Suprapubic skin (tissue), 4 donors: ENCODE measurements at places on chromosomes 3 and 15. TPM values are rescaled to one million over a fixed set of nuclear protein-coding genes. Genes with fewer than 3 reads are reported as not detected.
A peak's percentile ranks its signal among the peaks of the same experiment; 100 is the strongest.

GRCh38 chr15:67892559-67893377 is 52.9 kb upstream of the RNU6-1 start:
- no peak for DNase-seq

GRCh38 chr15:42035435-42035761 is 14.6 kb upstream of the PLA2G4E start:
- DNase-seq: peak; percentile 62

DNA sequence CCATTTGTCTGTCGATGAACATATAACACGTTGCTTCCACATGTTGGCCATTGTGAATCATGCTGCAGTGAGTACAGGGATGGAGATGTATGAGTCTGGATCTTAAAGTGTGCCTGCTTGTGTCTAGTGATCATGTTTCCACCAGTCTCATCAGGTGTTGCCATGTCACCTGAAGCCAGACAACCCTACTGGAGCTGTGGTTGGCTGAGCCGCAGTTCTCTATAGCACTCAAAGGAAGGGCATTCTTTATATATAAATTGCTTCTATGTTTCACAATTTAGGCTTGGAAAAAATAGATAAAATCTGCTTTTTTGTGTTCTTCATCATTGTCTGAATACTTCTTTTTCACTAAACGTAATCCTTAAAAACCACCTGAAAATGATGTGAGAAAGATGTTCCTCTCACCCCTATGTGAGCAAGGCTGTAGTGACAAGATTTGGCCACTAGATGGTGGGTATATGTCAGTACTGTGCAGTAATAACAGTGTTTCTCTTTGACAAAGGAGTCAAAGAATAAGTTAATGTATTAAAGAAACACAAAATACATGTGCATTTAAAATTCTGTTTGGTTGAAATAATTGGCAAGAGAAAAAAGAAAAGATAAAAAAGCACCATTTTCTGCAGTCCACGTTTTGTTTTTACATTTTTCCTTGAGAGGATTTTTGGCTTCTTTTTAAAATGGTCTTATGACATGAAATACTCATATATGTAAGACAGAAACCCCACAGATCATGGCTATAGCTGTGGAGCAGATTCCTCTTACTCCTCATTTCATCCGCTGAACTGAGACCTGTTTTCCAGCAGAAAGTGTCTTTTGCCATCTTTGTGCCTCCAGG is 394.5 kb upstream of the DPPA4 start:
- DNase-seq: no peak

DNA sequence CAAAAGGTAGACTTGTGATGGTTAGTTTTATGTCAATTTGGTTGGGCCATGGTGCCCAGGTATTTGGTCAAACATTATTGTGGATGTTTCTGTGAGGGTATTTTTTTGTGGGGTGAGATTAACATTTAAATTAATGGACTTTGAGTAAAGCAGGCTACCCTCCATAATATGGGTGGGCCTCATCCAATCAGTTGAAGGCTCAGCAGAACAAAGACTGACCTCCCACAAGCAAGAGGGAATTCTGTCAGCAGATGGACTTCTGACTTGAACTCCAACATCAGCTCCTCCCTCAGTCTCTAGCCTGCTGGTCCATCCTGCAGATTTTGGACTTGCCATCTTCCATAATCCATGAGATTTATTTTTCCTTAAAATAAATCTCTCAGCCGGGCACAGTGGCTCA is 55.6 kb upstream of the BNC1 start:
- DNase-seq: no peak

DNA sequence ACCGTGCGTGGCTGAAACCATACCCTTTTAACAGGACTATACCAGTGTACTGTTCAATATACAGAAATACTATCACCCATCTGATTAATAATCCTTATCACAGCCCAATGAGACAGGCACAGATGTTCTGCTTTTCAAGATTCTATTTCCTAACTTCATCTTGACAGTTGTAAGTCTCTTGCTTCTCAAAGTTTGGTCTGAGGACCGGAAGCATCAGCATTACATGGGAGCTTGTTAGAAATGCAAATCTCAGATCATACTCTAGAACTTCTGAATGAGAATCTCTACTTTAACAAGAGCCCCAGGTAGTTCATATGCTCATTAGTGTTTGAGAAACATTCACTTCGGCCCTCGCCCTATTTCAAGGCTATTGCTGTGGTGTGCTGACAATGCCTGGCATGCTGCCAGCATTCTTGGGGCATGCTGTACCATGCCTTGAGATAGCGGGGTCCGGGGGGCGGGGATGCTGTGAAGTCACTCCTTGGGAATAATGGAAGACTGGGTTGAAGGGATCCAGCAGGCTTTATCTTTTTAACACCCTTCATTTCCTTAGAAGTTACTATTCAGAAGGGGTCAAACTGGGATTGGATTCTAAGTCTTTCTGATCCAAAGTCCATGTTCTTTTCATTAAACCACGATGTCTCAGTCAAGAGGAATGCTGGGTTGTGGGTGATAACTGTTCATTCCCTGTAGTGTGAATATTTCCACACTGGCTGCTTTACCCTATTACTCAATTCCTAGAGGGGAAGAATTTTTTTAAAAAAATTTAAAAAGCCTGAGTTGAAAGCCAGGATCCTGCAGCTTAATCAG is 194.7 kb downstream of the LPP start:
- DNase-seq: peak; percentile 75

DNA sequence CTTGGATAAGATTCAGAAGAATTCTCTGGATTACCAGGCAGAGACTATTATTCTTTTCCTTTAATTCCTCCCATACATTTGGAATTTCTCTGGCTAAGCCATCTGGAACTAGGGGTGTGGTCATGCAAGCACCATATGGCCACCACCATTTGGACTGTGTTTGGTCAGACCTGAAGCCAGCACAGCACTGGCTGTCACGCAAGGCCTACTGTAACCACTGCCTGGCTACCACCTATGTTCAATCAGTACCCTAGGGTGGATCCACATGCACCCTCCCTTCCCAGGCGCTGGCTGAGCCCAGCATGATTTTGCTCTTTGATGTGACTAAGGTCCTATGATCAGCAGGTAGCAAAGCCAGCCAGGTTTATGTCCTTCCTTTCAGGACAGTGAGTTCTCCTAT is 287.8 kb upstream of the GOLIM4 start:
- no peak for DNase-seq

DNA sequence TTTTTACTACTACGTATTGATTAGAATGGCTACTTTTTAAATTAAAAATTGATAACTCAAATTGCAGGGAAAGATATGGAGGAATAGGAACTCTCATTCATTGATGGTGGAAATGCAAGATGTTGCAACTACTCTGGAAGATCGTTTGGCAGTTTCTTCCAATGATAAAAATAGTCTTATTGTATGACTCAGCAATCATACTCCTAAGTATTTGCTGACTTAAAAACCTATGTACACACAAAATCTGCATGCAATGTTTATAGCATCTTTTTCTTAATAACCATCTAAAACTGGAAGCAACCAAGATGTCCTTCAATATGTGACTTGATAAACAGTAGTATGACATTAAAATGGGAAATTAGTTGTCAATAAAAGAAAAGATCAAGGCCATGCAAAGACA is 87.4 kb upstream of the LRRC3B start:
- DNase-seq: no peak

DNA sequence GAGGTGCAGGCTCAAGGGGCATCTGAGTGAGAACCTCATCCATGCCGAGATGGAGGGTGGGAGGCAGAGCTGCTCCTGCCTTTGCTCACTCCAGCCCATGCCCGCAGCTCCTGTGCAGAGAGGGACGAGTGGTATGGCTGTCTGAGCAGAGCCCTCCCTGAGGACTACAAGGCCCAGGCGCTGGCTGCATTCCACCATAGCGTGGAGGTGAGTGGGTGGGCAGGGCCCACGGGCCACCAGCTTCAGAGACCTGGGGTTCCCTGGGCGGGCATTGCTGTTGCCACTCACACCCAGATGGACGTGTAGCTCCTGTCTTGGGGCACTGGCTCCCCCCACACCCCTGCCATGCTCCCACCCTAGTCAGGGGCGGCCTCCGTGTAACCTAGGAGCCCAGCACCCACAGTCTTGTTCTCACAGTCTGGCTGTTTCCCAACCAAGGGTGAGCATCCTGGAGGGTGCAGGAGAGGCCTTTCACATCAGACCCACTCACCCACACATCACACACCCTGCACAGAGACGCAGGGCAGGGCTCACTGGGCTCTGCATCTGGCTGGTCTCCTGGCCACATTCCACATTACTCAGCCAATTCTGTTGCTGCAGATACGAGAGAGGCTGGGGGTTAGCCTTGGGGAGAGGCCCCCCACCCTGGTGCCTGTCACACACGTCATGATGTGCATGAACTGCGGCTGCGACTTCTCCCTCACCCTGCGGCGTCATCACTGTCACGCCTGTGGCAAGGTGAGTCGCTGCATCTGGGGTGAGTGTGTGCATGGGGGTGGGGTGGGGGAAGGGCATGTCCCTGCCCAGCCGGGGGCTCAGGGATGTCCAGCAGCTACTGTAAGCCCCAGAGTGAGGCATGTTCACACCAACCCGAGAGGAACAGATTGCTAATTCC is 25.3 kb upstream of the NR2C2 start:
- peak; percentile 77 for DNase-seq

DNA sequence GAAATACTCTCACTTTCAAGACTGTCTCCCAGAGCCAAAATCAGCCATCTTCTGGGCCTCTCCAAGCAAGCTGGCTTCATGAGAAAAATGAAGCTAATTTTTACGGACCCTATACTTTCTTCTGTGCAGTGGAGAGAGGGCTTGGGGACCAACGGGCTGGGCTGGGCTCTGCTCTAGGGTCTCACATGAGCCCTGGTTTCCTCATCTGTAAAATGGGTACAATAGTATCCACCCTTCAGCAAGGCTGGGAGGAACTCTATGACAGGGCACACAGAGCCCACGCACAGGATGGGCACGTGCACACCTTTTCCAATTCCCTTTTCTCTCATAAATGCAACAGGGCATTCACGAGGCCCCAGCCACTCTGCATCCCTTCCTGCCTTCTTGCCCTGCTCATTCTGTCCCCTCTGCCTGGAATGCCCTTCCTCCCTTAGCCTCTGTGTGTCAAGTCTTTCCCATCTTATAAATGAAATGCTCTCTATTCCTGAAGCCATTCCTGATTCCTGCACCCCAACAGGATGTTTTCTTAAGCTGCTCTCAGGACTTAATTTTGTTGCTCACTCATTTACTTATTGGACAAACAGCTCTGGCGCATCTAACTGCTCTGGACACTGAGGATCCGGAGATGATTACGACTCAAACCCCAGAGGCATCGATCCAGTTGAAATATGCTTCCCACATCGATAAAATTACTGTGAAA is 32.9 kb upstream of the SEC13 start:
- DNase-seq: no peak

DNA sequence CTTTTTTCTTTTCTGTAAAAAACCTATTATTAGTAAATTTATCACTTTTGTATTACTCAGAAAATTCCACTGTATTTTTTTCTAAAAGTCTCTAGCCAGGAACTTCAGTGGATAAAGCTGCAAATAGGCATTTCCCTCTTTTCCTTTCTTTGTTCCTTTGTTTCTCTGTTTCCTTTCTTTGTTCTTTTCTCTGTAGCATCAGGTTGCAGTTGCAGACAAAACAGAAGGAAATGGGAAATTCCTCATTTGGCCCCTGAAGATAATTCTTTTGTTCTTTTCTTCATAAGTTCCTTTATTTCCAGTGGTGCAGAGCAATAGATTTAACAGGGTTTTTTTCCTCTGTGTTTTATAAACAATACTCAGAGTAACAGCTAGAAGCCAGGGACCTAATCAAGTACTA is 416.5 kb downstream of the TBL1XR1 start:
- no peak for DNase-seq

DNA sequence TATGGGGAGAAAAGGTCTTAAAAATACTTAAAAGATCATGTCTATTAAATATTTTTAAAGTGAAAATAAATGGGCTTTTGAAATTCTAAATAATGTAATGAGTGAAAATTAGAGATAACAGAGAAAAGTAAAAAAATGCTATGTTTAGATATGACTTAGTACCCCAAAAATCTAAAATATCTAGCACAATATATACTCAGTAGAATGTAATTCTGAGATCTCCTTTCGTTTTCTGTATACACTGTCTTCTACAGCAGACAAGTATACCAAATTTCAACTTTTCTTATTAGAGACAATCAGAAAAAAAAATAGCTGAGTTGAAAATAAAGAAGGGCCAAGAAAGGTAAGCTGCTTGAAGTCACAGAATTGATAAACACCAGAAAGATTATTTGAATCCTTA is 140.8 kb downstream of the ADAM10 start:
- DNase-seq: no peak

GRCh38 chr3:74537857-74538256 is 76.6 kb downstream of the CNTN3 start:
- DNase-seq: no peak

DNA sequence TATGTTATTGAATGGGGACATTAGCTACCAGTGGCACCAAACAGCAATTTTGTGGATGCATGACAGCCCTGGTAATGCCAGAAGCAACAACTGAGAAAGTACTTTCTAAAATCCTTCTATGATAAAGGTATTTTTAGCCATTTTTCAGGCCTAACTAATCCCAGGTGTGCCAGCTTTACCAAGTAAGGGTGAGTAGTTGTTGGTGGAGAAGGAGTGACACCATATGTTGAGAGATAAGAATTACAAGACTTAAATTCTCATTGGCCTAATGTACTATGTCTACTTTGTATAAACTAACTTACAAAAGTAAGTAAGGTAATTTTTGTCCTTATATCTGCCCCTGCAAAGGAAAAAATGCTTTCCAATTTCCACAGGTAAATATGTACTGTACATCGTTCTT is 4.1 kb upstream of the COX17 start:
- DNase-seq: no peak

DNA sequence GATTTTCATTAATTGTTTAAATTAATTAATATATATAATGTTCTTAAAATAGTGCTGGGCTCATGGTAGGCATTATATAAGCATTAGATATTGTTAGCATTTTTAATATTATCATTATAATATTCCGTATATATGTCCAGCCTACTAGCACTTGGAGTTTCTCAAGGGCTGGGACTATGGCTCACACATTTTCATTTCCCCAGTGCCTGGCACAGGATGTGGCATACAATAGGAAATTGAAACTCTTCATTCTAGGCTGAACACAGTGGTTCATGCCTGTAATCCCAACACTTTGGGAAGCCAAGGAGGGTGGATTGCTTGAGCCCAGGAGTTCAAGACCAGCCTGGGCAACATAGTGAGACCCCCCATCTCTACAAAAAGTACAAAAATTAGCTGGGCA is 170.4 kb downstream of the RSL24D1 start:
- DNase-seq: no peak

DNA sequence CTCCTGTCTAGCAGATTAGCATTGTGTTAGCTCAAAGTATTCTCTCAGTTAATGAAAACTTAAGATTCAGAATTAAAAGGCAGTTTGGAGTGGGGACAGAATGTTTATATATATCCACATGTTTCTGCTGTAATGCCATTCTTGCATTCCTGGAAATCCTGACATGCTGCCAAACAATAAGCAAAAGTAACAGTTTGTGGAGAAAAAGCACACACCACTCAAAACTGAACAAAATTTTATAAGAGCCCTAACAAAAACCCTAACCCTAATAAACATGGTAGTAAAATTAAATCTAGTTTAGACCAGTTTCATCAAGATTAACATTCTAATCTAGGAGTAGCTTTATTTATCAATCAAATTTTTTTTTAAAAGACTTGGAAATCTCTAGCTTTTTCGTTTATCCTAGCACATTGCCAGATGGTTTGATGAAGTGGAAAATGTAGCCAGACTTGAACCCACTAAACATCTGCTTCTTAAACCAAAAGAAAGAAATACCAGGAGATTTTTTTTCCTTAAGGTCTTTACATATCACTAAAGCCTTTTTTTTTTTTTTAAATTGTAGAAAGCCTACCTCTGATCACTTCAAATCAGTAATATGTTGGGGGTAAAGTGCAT is 3.7 kb downstream of the TCAIM start:
- no peak for DNase-seq

TEX9 gene
- total RNA-seq: 9.0 TPM

SLC22A13 gene
- 1.3 TPM for total RNA-seq

B2M gene
- 4,918 TPM for total RNA-seq

PARP15 gene
- total RNA-seq: not detected
